H54 (cell line): ENCODE measurements at places on chromosomes 13 and 19.

DNA sequence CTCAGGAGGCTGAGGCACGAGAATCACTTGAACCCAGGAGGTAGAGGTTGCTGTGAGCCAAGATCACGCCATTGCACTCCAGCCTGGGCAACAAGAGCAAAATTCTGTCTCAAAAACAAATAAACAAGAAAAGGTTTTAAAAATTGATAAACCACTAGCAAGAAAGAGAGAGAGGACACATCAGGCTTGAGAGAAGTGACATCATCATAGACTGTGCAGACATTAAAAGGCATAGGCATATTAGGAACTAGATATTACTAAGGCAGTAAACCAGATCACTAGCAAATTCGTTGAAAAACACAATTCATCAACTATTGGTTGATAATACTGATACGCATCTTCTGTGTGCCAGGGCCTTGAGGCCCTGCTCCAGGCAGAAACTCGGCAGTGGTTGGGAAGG lies 7.7 kb downstream of the A1BG start:
- DNase-seq = no peak

DNA sequence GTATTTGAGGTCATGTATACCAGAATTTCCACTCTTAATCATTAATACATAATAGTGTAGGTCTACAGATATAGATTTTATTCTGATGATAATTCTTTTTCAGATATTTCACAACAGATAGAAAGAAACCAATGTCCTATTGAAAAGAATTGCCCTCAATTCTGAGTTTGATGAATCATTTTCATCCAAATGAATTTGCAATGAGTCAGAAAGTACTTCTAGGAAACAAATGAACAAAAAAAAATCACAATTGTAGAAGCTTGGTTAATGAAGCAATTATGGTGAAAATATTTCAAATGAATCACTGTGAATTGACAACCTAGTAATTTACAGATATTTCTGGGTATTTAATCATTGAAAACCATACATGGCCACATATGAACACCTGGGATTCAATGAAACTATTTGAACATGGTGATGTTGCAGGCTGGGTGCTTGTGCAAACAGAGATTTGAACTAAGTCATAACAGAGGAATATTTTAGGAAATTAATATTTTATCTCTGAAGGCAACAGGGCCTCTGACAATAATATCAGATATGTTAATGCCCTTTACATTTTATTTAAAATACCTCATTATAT lies 360.9 kb downstream of the SLITRK5 start:
- no peak for DNase-seq

DNA sequence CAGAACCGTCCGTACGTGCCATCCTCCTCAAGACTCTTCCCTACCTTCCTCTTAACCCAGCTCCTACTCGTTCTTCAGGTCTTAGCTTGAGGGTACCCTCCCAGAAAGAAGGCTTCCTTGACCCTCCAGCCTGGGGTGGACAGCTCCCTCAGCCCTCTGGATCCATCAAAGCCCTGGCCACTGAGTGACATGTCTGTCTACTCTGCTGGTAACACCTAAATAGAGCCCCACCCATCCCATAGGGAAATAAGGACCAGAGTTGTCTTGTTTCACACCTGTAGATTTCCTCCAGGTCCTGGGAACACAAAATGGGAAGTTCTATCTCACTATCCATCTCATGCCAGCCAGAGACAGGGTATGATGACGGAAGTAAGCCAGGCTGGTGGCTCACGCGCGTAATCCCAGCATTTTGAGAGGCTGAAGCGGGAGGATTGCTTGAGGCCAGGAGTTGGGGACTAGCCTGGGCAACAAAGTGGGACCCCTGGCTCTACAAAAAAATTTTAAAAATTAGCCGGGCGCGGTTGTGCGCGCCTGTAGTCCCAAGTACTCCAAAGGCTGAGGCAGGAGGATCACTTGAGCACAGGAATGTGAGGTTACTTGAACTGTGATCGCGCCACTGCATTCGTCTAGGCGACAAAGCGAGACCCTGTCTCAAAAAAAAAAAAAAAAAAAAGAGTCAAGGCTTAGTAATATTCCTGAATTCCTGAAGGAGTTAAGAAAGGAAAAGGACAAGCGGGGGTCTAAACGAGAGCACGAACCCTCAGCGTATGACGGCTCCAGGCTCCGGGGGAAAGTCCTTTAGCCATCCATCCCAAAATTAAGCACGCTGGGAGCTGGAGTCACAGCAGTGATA lies 566 bp upstream of the CCDC97 start:
- DNase-seq = no peak

DNA sequence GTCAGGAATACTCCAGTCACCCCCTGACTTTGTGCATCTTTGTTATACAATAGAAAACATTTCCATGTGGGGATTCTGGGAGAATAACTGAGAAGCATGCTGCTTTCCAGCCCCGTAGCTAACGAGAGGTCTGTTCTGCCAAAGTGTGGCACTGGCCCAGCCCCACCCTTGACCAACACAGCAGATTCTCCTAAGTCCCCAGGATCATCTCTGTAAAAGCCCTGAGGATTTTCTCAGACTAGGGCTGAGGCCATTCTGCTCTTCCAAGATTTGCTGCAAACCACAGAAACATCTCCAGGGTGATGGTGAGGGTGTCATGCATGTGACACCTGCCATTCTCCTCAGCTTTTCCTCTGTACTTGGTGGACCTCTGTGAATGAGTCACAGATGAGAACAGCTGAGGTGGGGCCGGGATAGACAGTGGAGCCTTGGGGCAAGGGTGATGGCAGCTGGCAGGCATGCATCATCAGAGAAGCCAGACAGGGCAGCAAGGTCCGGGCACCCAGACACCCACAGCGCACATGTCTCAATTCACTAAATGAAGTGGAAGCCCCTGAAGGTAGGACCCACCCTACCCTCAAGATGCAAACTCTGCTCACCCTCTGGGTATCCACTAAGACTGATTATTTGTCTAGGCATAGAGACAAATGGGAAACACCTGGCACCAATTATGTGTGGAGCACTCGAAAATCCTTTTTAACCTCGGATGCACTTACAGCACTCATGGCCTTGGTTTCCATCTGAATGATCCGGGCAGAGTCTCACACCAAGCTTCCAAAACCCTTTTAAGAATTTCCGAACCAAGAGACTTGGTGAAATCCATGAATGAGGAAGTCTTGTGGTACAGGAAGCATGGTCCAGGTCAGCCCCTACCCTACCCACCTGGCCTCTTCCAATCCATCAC lies 20.1 kb upstream of the DOCK9 start:
- DNase-seq = peak; percentile 67

DNA sequence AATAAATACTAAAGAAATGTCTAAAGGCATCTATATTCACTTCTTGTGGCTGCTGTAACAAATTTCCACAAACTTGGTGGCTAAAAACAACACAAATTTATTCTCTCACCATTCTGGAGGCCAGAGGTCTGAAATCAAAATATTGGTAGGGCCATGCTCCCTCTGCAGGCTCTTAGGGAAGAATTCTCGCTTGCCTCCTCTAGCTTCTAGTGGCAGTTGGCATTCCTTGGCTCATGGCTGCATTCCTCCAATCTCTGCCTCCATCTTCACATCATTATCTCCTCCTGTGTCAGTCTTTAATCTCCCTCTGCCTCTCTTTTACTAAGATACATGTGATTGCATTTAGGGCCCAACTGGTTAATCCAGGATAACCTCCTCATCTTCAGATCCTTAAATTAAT lies 54.1 kb upstream of the RFXAP start:
- DNase-seq = no peak

DNA sequence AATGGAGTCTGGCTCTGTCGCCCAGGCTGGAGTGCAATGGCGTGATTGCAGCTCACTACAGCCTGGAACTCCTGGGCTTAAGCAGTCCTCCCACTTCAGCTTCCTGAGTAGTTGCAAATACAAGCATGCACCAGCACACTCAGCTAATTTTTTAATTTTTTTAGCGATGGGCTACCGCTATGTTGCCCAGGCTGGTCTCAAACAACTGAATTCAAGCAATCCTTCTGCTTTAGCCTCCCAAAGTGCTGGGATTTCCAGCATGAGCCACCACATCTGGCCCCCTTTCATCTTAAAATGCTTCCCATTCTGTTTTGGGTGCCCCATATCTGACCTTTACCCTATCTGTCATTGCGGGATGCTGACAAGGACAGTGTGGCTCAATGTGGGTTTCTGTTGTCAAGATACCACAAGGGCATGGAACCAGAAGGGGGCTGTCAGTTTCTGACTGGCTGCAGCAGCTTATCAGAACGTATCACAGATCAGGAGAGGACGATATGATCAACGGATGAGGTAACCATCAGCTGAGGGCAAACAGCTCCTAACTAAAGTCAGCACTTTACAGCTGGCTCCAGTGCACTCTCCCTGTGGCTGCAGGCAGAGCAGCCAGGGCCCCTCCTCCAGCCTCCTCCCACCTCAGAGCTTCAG lies 32.4 kb downstream of the GPR42 start:
- DNase-seq = no peak

GRCh38 chr13:73810647-73811046 lies 323.6 kb downstream of the KLF12 start:
- DNase-seq = no peak

DNA sequence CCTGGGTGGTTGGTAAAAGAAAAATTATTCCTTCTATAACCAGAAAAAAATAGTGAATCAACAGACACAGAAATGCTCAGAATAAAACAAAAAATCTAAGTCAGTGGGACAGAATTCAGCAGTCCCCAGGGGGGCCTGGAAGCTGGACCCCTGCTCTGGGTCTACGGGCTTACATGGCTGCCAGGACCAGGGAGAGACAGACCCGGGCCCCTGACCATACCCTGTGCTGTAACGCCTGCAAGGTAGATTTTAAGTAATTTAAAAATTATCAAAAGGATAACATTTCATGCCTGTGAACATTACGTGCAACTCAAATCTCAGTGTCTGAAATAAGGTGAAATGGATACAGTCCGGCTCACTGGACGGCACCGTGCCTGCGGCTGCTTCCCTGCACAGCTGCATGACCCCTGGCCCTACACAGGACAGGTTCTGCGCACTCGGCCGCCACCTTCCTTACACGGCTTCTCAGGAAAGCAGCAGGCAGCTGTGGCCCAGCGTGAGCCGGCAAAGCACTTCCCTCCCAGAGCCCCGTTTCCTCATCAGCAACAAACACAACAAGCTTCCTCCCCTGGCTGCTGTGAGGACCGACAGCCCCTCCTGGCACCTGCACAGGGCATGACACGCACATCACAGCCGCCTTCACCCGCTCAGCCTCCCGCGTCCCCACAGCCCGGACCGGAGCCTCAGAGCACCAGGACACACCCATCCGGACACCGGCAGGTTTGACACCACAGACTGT lies 22.2 kb downstream of the RASA3 start:
- DNase-seq = no peak

DNA sequence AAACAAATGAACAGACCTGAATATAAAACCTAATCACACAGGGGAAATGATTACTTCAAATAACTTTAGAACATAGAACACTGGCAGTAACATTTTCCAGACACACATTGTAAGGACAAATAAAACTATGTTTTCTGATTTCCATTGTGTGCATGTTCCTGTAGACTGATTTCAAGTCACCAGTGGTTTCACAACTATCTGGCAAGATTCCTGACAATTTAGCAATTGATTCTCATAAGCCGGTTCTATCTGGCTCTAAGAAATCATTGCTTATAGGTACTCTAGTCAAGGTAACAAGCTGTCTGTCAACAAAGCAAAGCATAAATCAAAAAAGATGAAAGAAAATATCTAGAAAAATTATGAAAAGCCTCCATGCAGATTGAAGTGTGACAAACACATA lies 19.6 kb upstream of the PCCA start:
- DNase-seq = no peak

GRCh38 chr13:20337884-20338551 lies 105.9 kb upstream of the GJB6 start:
- DNase-seq = no peak

- no peak for DNase-seq
Measured at GRCh38 chr19:58319241-58319640, 7.6 kb upstream of the ZSCAN22 start.

- DNase-seq = no peak
Measured at GRCh38 chr19:23203841-23204344, 46.3 kb downstream of the ZNF724 start.

DNA sequence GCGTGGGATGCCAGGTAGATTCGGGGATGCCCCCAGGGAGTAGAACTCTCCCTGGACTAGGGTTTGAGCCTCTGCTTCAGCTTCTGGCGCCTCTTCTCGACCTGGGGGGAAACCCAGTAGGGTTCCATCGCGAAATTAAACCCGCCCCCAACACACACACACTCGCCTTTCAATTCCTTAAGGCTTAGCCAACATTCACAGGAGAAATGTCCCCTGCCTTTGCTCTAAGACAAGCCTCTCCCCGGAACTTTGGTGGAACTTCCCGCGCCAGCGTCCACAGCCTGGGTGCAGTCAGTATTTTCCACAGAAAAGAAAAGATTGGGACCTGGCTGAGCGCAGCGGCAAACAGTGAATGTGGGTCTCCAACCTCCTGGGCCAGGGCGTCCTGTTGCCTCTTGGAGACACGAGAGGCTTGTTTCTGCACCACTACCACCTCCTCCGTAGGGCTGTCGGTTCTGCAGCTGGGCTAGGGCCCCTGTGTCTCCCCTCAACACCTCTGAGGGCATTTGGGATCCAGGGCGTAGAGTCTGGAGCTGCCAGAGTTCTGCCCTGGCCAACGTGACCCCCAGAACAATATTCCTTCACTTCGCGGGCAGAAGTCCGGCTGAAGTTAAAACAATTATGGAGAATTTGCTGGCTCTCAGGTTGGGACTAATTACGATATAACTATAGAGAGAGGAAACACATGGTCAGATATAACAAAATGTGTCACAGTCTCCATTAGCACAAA lies 3.2 kb downstream of the PDX1 start:
- no peak for DNase-seq

- DNase-seq = no peak
Measured at GRCh38 chr19:9935506-9936325, 599 bp downstream of the OLFM2 start.

DNA sequence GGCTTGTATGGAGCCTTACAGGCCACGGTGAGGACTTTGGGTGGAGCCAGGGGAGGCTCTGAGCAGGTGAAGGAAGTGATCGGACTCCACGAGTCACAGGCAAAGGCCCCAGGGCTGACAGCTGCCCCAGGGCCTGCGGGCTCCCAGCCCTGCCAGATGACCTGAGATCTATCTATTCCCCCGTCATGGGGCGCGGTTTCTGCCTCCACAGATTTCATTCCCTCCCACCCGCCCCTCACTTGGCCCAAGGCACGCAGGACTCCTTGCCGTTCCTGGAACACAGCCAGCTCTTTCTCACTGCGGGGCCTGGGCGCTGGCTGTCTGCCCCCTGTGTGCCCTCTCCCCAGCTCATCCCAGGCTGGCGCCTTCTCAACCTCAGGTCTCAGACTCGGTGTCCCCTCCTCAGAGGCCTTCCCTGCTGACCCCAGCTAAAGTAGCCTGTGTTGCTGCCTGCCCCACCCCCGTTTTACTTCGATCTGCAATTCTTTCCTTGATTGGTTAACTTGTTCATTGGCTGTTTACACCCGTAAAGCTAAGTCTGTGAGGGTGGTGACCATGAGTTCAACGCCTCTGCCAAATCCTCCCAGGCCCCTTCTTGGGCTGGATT lies 13.9 kb upstream of the PAK4 start:
- DNase-seq = no peak

- peak; percentile 67 for DNase-seq
Measured at GRCh38 chr19:45079063-45079910, at the start of gene GEMIN7. GEMIN7 (plus strand) TSS chr19:45079260; CDS start chr19:45090115, 10,855 bp downstream.

GRCh38 chr13:97268772-97269171 lies 46.6 kb downstream of the MBNL2 start:
- DNase-seq = no peak
